ENCODE measurements at places on chromosomes 5 and 9.
A peak's percentile ranks its signal among the peaks of the same experiment; 100 is the strongest.

DNA sequence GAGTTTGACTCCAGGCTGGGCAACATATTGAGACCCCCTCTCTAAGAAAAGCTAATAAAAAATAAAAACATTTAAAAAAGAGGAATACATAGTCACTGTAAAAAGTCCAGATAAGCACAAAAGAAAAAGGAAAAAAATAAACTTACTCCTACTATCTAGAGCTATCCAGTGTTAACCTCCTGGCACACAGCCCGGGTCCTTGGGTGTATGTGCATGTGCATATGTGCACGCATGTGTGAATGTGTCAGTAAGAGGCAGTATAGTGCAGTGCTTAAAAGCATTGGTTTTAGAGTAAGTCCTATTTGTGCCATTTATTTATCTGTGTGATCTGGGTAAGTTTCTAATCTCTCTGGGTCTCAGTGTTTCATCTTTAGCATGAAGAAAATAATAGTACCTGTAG lies 26.7 kb downstream of the FAM219A start:
- no peak for DNase-seq

DNA sequence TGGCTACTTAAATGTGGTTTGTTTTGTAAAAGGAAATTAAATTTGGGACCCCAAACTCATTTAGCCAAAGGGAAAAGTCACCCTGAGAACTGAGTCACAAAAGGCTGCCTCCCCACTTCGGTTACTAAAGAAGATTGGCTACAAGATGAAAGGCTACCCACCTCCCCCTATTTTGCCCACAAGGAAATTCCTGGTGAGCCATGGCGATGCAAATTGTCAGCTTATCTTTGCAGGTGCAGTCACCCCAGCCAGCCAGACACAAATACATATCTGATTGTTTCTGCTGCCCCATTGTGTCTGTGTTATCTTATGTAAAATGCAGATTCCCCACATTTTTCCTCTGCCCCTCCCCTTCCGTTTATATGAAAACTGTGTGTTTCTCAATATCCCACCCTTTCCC lies 8.9 kb downstream of the PAEP start:
- DNase-seq, result no peak

DNA sequence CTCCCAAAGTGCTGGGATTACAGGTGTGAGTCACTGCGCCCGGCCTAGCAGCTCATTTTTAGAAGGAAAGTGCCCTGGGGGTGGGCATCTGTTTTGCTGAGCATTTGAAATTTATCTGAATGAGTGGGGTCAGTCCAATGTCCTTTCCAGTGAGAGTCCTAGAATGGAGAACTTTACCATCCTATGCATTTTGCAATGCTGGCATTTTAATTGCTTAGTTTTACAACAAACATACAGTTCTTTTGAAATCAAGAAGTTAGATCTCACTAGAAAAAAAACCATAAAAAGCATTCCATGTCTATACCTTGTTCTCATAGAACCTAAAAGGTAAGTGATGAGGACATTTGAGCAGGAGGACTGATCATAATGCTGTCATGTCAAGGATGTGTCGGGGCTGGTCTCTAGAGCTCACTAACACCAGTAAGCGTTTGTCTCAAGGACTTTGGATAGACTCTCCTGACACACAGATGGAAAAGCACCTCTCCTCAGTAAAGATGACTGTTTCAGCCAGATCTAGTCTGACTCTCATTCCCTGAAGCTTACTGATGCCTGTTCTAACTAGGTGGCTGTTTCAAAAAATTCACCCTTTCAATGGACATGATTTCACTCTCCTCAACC lies 83.9 kb downstream of the DCP2 start:
- no peak for DNase-seq

- DNase-seq, result no peak
Observed at GRCh38 chr5:108762660-108763059, 15.0 kb downstream of the FER start.

DNA sequence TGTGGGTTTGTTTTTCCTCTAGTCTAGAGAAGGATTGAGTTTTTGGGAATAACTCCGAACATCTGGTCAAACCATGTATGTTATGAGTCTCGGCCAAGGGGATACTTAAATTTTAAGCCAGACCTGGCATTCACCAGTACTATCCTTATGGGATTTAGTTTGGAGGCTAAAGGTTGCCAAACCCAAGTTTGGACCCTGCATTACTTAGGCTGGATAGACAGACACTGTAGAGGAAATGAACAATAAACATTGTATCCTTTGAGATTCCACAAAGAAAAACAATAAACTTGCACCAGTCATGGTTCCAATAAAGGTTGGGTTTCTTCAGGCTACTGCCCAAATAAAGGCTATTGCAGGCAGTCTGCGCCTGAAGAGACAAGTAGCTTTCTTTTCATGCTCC lies 296.7 kb upstream of the MEF2C start:
- DNase-seq, result no peak

GRCh38 chr5:86968301-86968753 lies 299.4 kb upstream of the RASA1 start:
- peak; percentile 46 for DNase-seq

DNA sequence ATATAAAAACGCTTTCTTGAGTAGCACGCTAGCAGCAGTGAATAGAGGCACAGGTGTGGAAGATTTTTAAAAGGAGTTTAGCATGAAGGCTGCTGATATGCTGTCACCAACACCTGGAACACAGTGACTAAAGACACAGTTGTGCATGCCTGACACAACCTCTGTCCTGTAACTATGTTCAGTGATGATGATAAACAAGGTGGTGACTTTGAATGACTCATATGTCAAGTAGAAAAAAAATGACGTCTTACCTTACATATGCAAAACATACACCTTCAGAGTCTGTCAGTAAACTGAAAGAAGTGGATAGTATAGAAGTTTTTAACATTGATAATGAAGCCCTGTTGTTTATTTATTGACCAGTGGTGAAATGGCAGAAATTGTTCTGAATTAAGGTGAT lies 66.2 kb upstream of the ADCY2 start:
- DNase-seq, result no peak

- DNase-seq, result peak; percentile 16
Observed at GRCh38 chr5:1737790-1738405, 61.7 kb downstream of the MRPL36 start.

GRCh38 chr5:59390074-59390659 lies 503.4 kb downstream of the PDE4D start:
- no peak for DNase-seq

DNA sequence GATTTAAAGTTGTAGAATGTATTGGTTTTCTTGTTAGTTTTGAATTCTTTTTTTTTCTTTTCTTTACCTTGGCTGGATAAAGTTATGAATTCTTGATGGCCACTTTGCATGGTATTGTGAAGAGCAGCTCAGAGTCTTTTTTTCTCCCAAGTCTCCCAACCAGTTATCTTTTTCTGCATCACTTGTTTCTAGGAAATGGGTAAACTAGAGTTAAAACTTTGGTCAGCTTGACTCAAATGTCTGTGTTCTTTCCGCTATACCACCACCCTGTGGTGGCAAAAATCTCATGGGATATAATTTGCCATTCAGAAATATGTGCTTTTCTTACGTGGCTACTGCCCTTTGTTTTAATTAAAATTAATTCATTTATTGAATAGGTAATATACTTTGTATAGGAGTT lies 113.2 kb downstream of the UNC13B start:
- no peak for DNase-seq

GRCh38 chr5:19987612-19988361 lies at the start of gene CDH18:
CDH18 (minus strand) TSS chr5:19988200; CDS start chr5:19838986, 149,214 bp downstream.
- DNase-seq, result peak; percentile 30

DNA sequence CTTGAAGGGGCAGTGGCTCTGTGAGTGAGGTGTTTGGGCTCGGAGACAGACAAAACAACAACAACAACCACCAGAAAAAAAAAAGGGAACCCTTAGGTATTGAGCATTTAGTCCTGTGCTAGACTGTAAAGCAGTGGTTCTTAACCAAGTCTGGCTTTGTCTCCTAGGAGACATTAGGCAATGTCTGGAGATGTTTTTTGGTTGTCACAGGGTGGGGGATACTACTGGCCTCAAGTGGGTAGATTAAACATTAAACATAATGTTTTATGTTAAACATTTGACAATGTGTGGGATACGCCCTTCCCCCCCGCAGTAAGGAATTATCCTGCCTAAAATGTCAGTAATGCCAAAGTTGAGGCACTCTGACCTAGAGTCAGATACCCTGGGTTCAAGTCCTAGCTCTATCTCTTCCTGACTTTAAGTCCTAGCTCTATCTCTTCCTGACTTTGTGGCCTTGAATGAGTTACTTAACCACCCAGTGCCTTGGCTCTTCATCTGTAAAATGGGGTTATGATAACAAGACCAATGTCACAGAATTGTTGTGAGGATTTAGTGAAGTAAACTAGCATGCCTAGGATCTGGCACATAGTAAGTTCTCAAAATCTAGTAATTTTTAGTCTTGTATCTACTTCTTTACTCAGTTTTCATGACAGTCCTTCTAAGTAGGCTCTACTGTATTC lies 1.8 kb downstream of the TRIM32 start:
- no peak for DNase-seq

- no peak for DNase-seq
Observed at GRCh38 chr9:6216951-6217350, 1.3 kb downstream of the IL33 start.

- DNase-seq, result no peak
Observed at GRCh38 chr9:13116292-13116691, 163.2 kb downstream of the MPDZ start.

DNA sequence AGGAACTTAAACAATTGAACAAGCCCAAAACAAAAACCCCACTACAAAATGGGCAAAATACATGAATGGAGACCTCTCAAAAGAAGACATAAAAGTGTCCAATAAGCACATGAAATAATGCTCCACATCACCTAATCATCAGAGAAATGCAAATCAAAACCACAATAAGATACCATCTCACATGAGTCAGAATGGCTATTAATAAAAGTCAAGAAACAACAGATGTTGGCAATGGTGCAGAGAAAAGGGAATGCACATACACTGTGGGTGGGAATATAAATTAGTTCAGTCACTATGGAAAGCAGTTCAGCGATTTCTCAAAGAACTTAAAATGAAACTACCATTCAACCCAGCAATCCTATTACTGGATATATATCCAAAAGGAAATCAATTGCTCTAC lies 337.4 kb upstream of the GRIA1 start:
- no peak for DNase-seq

DNA sequence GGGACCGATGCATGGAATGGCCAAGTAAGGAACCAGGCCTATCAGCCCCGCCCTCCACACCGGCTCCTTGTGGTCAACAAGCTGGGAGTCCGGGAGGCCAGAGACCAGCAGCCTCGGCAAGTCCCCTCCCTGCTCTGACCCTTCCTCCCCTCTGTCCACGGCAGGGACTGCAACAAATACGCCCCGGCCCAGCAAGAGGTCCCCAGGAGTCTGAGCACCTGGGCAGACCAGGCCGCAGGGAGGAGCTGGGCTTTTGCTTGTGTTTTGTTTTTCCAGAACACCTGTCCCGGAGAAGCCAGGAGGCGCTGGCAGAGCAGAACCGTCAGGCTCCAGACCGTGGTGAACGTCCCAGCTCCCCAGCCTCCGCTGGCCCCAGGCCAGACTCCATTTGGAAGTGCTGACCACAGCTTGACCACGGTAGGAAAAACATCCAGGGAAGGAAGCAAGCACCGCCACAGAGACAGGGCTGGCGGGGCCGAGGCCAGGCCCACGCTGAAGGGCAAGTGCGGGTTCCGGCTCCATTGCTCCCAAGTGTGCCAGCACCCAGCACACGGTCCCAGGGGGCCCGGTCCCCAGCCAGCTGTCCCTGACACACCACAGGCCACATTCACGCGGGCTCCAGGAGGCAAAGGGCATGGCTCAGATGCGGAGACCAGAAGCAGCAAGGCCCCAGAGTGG lies 56.7 kb downstream of the VAV2 start:
- no peak for DNase-seq

DNA sequence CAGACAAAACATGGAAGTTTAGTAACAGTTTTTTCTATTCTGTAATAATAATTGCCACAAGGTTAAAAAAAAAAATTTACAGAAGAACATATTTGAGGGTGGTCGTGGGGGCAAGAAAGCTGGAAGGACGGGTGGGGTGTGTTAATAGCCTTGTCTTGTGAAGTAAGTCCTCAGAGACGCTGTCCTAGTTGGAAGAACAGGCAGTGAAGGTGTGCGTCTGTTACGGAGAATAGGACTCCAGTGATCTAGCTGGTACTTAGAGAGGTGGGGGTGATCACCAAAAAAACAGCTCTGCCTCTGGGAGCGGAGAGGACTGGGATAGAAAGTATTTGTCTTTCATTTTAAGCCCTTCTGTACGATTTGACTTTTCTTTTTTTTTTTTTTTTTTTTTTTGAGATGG lies 17.7 kb downstream of the ABL1 start:
- DNase-seq, result no peak

GRCh38 chr5:68181039-68181599 lies 34.4 kb upstream of the PIK3R1 start:
- no peak for DNase-seq

- no peak for DNase-seq
Observed at GRCh38 chr9:79989079-79989478, 417.3 kb downstream of the TLE4 start.

- DNase-seq, result no peak
Observed at GRCh38 chr5:160966921-160967320, 114.9 kb upstream of the ATP10B start.

- no peak for DNase-seq
Observed at GRCh38 chr9:112540800-112541199, 54.2 kb downstream of the KIAA1958 start.

- no peak for DNase-seq
Observed at GRCh38 chr5:111310711-111311620, 86.8 kb downstream of the CAMK4 start.

- no peak for DNase-seq
Observed at GRCh38 chr5:127867022-127867783, 164.0 kb downstream of the CCDC192 start.

DNA sequence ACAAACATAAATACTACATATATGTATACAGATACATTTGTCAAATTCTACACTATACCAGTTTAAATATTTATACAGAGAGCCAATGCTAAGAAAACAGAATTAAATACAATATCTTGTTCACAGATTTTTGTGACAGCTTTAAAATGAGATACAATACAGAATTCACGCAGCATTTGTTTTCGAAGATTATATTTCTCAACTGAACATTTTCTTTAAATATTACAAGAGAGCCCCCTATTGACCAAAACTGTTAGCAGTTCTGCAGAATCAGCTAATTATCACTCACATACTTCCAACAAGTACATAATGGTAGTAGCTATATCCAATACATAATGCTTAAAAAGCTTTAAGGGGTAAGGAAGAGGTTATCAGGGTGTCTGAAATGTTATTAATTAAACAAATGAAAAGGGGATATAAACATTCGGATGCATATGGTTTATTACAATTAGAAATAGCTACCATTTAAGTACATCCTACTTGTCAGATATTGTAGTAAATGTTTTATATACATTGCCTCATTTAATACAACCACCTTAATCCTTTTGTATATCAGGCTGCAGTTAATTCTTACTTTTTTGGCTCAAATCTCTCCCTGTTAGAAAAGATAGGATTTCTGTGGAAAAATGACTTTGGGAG lies 31.7 kb downstream of the ZDHHC21 start:
- DNase-seq, result no peak

GRCh38 chr5:41418220-41419031 lies 92.0 kb downstream of the PLCXD3 start:
- peak; percentile 28 for DNase-seq

GRCh38 chr5:132258102-132259068 lies 889 bp downstream of the PDLIM4 start:
- no peak for DNase-seq

- DNase-seq, result no peak
Observed at GRCh38 chr5:167011196-167011595, 1280.2 kb upstream of the WWC1 start.

GRCh38 chr5:42315214-42315613 lies 108.0 kb upstream of the GHR start:
- no peak for DNase-seq

Data from A549 (cell line).